ENCODE measurements at places on chromosomes 7 and 10.

- DNase-seq, result no peak
Observed at GRCh38 chr10:4828005-4828404, 2.0 kb downstream of the AKR1E2 start.

- DNase-seq, result no peak
Observed at GRCh38 chr7:150949564-150949963, 28.6 kb downstream of the KCNH2 start.

- DNase-seq, result no peak
Observed at GRCh38 chr7:91543646-91544045, 279.4 kb downstream of the FZD1 start.

GRCh38 chr10:96133135-96133534, 3.0 kb downstream of the ZNF518A start:
- no peak for DNase-seq

GRCh38 chr10:104577861-104578521, 63.1 kb upstream of the SORCS3 start:
- DNase-seq, result no peak

GRCh38 chr10:75468612-75469005, 37.2 kb downstream of the LRMDA start:
- no peak for DNase-seq

GRCh38 chr7:17369691-17370426, 71.4 kb downstream of the AHR start:
- DNase-seq, result peak; percentile 49

DNA sequence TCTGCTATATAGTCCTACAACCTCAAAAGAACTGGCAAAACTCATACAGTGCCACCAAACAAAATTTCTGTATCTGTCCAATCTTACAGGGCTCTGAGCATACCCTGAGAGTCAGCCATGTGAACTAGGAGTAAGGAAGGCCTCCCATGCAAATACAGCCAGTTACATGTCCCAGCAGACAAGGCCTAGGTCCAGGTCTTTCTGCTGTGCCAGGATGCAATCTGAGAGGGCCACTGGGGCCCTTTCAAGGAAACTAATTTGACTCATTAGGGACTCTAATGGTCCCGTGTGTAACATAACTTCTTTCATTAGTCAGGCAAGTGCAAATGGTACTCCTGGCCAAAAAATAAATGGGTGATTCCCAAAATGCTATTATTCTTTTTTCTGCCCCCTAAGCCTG, 17.9 kb upstream of the HIBADH start:
- DNase-seq, result no peak

GRCh38 chr10:22550732-22551131, 163.6 kb downstream of the PIP4K2A start:
- no peak for DNase-seq

All from HFF-Myc (cell line).